M059J (cell line): ENCODE measurements at places on chromosomes 3 and 15.

DNA sequence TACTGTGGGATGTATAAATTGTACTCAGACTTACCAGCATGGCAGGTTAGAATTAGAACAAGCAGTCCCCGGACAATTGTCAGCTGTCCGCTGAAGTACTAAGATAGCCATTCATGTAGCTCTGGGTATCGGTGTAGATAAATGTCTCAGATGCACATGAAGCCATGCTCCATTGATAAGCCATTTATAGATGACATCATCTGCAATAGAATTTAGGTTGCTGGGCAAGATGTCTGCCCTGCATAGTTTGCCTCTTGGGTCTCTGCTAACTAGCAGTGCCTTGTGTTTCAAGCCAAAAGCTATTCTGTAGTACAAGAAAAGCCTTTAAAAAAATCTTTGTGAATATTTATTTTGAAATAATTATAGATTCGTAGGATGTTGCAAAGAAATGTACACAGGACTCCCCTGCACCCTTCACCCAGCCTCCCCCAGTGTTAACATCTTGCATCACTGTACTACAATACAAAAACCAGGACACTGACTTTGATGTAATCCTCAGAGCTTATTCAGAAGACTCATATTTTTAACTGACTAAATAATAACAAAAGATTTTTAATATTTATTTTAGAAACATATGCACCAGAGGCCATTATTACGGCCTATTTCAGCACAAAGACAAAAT is 220.6 kb upstream of the THRB start:
- no peak for DNase-seq

DNA sequence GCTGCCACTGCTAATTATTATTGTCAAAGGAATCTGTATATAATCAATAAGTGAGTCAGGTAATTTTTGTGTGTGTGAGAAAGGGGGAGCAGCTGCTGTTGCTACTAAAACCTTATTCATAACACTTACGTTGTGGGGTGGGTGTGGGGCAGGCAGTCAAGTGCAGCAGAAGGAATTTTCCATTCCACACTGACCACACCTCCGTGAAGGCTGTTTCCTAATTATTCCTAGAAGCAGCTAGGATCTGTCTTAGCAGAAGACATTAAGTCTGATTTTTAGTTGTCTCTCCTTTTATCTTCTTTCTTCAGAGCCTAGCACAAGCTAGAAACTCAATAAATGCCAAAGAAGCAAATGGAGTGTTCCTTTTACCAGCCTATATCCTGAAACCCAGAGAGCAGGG is 4.0 kb upstream of the U2SURP start:
- peak; percentile 43 for DNase-seq

DNA sequence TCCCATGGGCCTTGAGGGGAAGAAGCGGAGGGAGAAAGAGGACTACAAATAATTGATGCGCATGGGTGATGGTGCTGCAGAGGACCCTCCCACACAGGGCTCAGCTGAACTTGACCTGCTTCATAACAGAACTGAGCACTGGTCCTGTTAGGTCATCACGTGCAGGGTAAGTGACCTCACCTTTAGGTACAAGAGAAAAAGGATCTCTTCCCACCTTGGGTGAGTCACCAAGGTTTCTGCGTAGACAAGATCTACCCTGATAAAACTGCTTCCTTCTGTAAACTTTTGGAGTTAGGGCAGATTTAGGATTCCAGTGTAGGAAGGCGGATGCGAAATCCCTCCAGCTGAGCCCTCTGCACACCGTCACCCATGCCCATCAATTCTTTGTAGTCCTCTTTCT is 67.1 kb downstream of the FEM1B start:
- peak; percentile 35 for DNase-seq

DNA sequence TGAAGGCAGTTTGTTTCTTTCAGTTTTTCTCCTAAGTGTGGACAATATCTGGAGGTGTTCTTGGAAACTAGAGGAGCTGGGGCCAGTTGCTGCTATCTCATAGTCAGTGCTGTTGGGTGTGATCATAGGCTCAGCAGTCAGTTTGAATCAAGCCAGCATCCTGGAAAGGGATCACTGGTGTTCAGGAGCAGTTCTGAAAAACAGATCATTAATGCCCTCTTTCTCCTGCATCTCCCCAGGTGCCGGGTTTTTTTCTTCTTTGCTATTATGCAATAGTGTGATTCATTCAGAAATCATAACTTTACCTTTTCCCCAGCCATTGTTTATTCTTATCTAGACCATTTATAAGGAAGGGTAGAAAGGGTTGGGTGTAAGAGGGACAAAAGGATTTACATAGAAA is 24.0 kb downstream of the LNP1 start:
- DNase-seq, result peak; percentile 34

DNA sequence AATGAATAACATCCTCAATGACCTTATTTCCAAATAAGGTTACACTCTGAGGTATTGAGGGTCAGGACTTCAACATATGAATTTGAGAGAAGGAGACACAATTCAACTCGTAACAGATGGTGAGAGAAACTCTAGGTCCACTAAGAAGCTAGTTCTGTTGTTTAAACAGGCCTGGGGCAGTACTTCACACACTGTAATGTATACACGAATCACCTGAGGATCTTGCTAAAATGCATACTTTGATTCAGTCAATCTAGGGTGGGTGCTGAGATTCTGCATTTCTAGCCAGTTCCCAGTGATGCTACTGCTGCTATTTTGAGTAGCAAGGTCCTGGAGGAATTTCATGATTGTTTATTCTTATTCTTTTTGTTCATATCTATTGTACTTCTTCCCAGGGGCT is 186.8 kb downstream of the SATB1 start:
- DNase-seq, result no peak

DNA sequence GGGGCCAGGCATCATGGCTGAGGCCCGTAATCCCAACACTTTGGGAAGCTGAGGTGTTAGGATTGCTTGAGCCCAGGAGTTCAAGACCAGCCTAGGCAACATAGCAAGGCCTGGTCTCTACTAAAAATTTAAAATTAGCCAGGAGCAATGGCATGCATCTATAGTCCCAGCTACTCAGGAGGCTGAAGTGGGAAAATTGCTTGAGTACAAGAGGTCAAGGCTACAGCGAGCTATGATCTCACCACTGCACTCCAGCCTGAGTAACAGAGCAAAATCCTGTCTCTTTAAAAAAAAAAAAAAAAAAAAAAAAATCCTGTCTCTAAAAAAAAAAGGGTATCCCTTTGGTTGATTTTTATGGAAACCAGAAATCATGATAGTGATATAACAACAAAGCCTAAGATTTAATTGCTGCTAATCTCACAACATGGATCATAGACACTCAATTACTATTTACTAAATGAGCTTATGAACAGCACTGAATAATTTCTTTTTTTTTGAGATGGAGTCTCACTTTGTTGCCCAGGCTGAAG is 12.1 kb downstream of the PCLAF start:
- no peak for DNase-seq

DNA sequence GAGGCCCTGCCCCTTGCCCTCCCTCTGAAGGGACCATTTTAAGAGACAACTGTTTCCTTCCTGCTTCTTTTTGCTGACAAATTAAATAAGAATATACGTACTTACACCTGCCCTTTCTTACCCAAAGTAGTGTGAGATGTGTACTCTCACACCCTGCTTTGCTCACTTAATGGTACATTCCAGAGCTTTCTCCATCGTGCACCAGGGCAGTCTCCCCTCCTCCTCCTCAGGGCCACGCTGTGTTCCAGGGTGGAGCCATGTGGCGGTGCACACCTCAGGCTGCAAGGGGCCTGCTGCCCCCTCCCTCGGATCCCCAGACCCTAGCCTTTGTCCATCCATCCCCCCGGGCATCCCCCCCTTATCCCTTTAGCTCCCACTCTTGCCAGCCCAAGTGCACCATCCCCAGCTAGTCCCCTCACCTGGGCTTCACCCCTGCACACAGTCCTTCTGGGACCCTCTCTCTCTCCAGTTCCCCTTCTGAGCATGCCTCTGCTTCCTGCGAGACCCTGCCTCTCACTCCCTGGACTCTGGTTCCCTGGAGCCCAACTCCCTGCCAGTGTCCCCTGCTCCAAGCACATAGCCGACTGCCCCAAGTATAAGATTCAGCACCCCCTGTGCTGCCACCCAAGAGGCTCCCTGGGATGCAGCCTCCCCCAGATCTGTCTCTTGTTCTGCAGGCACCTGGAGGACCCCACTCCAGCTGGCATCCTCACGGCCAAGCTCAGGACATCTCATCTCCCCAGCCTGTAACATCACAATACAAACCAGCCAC is 89.5 kb upstream of the IQSEC1 start:
- no peak for DNase-seq

DNA sequence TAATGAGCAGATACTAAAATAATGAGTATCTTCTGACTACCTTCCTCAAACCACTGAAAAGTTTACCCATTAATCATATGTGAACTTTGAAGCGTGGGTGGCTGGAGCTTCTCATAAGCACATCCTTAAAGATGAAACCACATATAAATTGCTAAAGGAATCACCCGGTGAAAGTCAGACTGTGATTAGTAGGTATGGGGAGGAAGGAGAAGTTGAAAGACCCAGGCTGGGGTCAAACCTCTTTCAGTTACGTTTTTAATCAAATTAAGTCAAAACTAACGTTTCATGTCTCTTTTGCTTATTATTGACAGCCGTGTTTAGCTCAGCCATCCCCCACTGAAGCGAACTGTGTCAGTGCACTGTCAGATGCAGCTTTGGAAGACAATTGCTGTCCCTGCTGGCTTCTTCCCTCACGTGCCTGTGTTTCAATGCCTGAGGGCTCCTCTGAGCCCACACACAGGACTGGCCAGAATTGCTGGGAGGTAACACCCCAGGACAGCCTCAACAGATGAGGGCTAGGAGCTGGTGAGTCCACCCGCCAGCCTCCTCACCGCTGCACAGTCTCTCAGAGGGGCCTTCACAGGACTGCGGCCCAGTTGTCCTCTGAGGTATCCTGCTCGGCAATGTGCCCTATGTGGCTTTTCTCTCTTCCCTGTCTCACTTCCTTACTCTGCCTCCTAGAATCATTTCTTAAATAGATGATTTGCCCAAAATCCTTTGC is 29.3 kb upstream of the SH3BP5 start:
- DNase-seq, result peak; percentile 56

- DNase-seq, result peak; percentile 27
Observed at GRCh38 chr3:180036671-180037455, at the start of gene PEX5L. PEX5L (minus strand) TSS chr3:180036937; CDS start chr3:180036599, 338 bp downstream.

- DNase-seq, result peak; percentile 75
Observed at GRCh38 chr15:48285329-48286214, 45.7 kb upstream of the DUT start.

DNA sequence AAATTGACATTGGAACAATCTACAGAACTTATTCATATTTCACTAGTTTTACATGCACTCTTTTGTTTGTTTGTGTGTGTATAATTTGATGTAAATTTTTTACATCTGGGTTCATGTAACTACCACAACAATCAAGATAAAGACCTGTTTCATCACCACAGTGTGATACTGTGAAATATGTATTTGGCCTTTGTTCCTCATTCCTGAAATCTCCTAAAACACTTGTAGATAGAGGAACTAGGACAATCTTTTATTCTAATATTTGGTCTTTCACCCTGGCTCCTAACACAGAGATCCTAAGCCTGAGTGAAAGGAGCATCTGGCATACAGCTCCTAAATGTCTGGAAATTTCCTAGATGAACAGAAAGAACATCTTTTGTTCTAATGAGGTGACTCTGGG is 155.0 kb upstream of the GPR149 start:
- no peak for DNase-seq

GRCh38 chr3:143321058-143321769 is 201.6 kb downstream of the CHST2 start:
- no peak for DNase-seq

DNA sequence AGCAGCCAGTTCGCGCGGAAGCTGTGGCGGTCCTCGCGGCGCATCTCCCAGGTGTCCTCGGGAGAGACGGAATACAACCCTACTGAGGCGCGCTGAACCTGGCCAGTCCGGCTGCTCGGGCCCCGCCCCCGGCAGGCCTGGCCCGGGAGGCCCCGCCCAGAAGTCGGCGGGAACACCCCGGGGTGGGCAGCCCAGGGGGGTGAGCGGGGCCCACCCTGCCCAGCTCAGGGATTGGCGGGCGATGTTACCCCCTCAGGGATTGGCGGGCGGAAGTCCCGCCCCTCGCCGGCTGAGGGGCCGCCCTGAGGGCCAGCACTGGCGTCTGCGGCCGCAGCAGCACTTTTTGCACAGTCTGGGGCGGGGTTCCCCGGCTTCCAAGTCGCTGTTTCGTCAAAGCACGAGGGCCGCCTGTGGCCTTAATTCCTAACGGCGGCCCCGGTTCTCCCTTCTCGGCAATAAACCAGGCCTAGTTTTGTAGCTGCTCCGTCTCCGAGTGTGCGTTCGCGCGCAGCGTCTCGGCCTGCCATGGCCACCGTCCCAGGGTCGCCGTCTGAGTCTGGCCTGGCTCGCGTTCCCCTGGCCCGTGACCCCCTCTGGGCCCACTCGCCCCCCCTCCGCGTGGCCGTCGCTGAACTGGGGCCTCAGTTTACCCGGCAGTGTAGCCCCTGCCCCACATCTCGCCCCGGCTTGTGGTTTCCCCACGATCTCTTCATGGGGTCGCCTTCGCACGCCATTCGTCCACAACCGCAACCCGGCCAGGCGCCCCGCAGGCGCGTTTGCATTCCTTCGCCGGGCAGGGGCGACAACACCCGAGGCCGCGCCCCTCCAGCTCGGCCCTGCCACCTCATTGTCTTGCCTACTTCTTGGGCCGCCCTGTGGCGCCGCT is 30.0 kb downstream of the NBEAL2 start:
- peak; percentile 81 for DNase-seq

- DNase-seq, result no peak
Observed at GRCh38 chr15:55834331-55834730, 91.4 kb upstream of the PRTG start.

DNA sequence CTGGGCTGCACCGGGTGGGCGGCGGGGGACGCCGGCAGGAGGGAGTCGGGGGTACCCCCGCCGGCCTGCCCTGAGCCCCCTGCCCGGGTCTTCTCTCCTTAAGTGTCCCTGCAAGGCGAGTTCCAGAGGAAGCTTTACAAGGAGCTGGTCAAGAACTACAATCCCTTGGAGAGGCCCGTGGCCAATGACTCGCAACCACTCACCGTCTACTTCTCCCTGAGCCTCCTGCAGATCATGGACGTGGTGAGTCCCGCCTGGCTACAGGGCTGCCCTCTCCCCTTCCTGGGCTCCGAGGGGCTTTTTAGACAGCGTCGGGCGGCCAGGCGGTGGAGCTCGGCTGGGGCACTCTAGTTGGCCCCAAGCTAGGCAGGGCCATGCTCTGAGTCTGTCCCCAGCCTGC is 480 bp downstream of the CHRNA7 start:
- DNase-seq, result no peak

GRCh38 chr3:58256511-58256910 is 18.9 kb downstream of the ABHD6 start:
- no peak for DNase-seq

DNA sequence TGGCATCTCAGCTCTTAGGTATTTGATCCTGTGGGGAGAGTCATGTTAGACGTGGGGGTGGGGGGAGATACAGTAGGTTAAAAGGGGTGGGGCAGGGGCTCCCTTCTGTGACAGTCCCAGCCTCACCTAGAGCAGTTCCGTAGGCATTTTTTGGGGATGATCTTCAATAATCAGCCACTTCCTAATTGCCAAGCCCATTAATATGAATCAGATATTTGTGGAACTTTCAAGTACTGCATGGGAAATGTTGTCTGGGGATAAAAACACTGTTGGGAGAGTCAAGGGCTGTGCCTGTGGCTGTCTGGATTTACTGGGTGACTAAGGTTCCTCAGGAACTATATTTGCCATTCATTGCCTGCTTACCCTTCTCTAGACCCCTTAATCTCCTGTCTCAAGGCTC is 9.5 kb downstream of the C3orf52 start:
- DNase-seq, result peak; percentile 22
